HCT116 (cell line): ENCODE measurements at places on chromosomes 6 and 20. TPM values are rescaled to one million over a fixed set of nuclear protein-coding genes. Genes with fewer than 3 reads are reported as not detected.
A peak's percentile ranks its signal among the peaks of the same experiment; 100 is the strongest.

DNA sequence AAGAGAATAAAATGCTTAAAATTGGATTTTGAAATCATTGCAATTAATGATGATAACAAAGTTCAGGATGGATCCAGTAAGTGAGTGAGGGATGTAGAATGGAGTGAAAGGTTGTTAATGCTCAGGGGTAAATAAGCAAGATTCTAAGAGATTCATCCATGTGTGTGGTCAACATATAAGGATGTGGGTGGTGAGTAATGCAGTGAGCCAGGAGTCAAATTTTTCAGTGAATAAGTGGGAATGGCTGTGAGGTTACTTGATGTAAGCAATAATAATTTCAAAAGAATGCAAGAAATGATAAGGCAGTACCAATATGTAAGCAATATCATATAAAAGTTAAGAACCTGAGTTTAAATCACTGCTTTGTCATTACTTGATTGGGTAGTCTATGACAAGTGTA is 207.5 kb upstream of the ADGRB3 start:
- H3K4me3 ChIP-seq, result no peak overlapping the region
- no peaks in the 10 kb centered on the region for H3K36me3 ChIP-seq
- no peak overlapping the region for H3K27ac ChIP-seq
- H3K4me1 ChIP-seq, result no peaks in the 10 kb centered on the region
- no peak for DNase-seq
- no peaks in the 10 kb centered on the region for H3K27me3 ChIP-seq

- H3K27ac ChIP-seq, result no peak overlapping the region
- no peaks in the 10 kb centered on the region for H3K4me1 ChIP-seq
Measured at GRCh38 chr20:19850198-19850533, 92.1 kb downstream of the RIN2 start.

DNA sequence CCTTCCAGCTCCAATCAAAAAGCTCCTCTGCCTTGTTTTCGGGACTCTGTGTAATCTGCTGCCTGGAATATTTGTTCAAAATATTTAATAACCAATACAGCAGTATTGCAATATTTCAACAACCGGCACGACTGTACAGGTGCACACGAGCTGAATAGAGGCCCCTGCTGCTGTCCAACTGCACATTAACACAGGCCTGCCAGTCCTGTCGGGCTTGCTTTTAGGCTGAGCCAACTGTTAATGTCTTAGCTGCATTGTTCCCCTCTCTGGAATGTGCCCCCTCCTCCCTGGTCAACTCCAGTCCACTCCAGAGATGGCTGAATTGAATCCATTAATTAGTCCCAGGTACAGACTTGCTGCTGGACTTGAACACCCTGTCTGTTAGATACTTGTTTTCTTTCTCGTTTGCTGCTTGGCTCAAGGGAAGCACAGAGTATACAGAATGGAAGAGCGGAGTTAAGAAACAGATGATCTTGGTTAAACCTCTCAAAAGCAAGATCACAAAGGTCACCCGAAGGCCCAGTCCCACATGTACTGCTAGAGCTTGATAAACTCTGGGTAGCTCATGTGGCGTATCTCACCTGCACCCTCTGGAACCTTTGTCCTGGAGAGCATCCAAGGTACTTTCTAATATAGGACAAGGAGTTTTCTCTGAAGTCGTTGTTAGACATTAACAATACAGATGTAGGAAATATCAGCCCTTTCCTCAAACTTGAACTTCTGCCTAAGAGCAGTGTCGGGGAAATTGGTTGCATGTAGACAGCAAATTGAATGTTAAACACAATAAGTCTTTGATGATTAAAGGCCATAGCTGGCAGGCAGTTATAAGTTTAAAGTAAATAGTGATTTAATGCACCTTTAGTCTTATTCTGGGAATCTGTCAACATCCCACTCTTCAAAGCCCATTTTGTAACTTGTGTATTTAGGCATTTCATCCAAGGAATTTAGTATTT is 31.9 kb downstream of the SHLD1 start:
- H3K4me3 ChIP-seq, result no peak overlapping the region
- no peaks in the 10 kb centered on the region for H3K36me3 ChIP-seq
- no peaks in the 10 kb centered on the region for H3K27me3 ChIP-seq
- H3K4me1 ChIP-seq, result peaks cover 12% of the 10 kb centered on the region

DNA sequence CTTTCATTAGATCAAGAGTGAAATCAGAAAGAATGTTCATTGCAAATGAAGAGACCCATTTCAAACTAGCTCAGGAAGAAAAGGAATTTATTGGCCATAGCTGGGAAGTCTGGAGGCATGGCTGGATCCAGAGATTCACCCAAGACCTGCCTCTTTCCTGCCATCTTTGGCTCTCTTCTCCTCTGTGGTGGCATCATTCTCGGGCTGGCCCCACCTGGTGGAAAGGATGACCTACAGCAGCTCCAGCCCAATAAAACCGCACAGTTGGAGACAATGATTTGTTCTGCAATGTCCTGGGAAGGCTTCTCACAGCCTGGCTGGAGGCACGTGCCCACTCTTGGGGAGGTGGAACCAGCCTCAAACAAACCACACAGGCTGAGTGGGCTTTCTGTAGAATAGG is 18.1 kb upstream of the FERMT1 start:
- no peak overlapping the region for H3K27ac ChIP-seq
- DNase-seq, result no peak
- H3K4me3 ChIP-seq, result no peak overlapping the region
- H3K27me3 ChIP-seq, result peaks cover 9% of the 10 kb centered on the region; the same call in 1 of the 2 replicates

- H3K27me3 ChIP-seq, result no peaks in the 10 kb centered on the region
- DNase-seq, result no peak
- no peak overlapping the region for H3K27ac ChIP-seq
- peaks cover 5% of the 10 kb centered on the region; the same call in 1 of the 2 replicates for H3K4me1 ChIP-seq
- no peaks in the 10 kb centered on the region for H3K36me3 ChIP-seq
Measured at GRCh38 chr20:49889935-49890333, 25.4 kb downstream of the SPATA2 start.

GRCh38 chr6:167005350-167006159 is 6.4 kb downstream of the CEP43 start:
- no peak overlapping the region for H3K27ac ChIP-seq
- peaks cover 24% of the 10 kb centered on the region; the same call in 1 of the 2 replicates for H3K36me3 ChIP-seq
- peaks cover 4% of the 10 kb centered on the region for H3K4me1 ChIP-seq
- no peak for DNase-seq
- H3K4me3 ChIP-seq, result no peak overlapping the region

GRCh38 chr6:135535989-135536414 is 38.5 kb upstream of the AHI1 start:
- no peak overlapping the region for H3K4me3 ChIP-seq
- peak; percentile 31 for DNase-seq
- H3K36me3 ChIP-seq, result no peaks in the 10 kb centered on the region
- H3K27ac ChIP-seq, result no peak overlapping the region

GRCh38 chr6:137928286-137928685 is 61.2 kb downstream of the TNFAIP3 start:
- DNase-seq, result no peak
- no peak overlapping the region for H3K27ac ChIP-seq
- peaks cover 28% of the 10 kb centered on the region for H3K4me1 ChIP-seq
- H3K4me3 ChIP-seq, result no peak overlapping the region
- H3K36me3 ChIP-seq, result no peaks in the 10 kb centered on the region

- DNase-seq, result no peak
- no peak overlapping the region for H3K27ac ChIP-seq
- no peaks in the 10 kb centered on the region for H3K4me1 ChIP-seq
- no peaks in the 10 kb centered on the region for H3K27me3 ChIP-seq
- H3K36me3 ChIP-seq, result no peaks in the 10 kb centered on the region
- no peak overlapping the region for H3K4me3 ChIP-seq
Measured at GRCh38 chr6:163813979-163814493, 399.5 kb downstream of the QKI start.

DNA sequence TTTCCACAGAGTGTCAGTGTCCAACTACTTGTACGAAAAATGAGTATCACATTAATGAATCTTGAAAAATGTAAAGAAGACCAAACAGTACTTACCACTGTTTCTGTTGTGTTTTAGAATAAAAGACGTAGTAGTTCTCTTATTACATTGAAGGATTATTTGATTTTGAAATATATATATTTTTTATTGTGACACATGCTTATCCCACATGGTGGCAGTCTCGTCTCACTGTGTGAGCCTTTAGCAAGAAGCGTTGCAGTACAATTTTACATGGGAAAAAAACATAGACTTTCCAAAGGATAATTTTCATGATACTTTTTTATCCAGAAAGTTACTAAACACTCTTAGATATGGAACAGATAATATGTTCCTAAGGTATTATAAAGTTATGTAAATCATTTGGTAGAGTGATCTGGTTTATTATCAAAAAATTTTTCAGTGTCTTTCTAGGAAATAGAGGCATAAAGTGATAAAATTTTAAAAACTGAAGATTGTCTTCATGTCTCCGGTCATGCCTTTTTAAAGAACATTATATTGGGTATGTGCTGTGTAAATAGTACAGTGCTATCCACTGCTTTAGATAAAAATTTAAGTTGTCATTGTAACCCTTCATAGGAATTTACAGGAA is 117.5 kb upstream of the SAMD5 start:
- H3K36me3 ChIP-seq, result no peaks in the 10 kb centered on the region
- H3K4me3 ChIP-seq, result no peak overlapping the region
- no peak overlapping the region for H3K27ac ChIP-seq

GRCh38 chr6:156395276-156395675 is 381.9 kb upstream of the ARID1B start:
- H3K4me1 ChIP-seq, result no peaks in the 10 kb centered on the region
- no peaks in the 10 kb centered on the region for H3K36me3 ChIP-seq
- no peak for DNase-seq
- 0 out of 2 replicates have a peak, but pooled peaks cover 3% of the 10 kb centered on the region for H3K27me3 ChIP-seq
- H3K27ac ChIP-seq, result no peak overlapping the region

GRCh38 chr6:166862287-166862977 is 93.9 kb downstream of the RNASET2 start:
- no peak overlapping the region for H3K27ac ChIP-seq
- H3K4me1 ChIP-seq, result no peaks in the 10 kb centered on the region
- DNase-seq, result no peak
- no peaks in the 10 kb centered on the region for H3K36me3 ChIP-seq
- H3K4me3 ChIP-seq, result no peak overlapping the region

DNA sequence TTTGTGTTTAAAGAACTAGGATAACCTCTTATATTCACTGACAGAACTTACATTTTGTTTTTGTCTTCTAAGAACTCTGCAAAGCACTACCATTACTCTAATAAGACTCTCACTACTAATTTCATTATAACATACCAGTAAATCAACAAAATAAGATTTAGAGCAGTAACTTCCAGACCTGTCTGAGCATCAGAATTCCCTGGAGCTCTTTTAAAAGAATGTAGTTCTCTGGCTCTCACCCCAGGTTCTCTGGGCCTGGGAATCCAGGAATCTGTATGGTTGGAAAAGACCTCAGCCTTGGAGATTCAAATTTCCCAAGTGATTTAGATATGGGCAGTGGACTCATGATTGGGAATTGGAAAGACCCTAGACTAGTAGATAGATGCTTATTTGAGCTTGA is 89.4 kb downstream of the JAG1 start:
- DNase-seq, result no peak
- no peak overlapping the region for H3K27ac ChIP-seq
- no peaks in the 10 kb centered on the region for H3K36me3 ChIP-seq
- no peaks in the 10 kb centered on the region for H3K27me3 ChIP-seq
- H3K4me1 ChIP-seq, result peaks cover 24% of the 10 kb centered on the region

- H3K27me3 ChIP-seq, result no peaks in the 10 kb centered on the region
- H3K36me3 ChIP-seq, result no peaks in the 10 kb centered on the region
- no peak overlapping the region for H3K4me3 ChIP-seq
- DNase-seq, result no peak
- no peak overlapping the region for H3K27ac ChIP-seq
Measured at GRCh38 chr6:139064981-139065665, 36.6 kb downstream of the ABRACL start.

- H3K27ac ChIP-seq, result no peak within 1 kb of the TSS
- H3K27me3 ChIP-seq, result no peaks in the 10 kb centered on the region
- peak within 1 kb of the TSS; percentile 32 for H3K4me3 ChIP-seq
- H3K36me3 ChIP-seq, result no peaks in the 10 kb centered on the region
Measured at GRCh38 chr6:32439602-32440214, at the start of gene HLA-DRA. Gene HLA-DRA, plus strand, starts transcription at chr6:32439887. Its CDS starts 64 bp downstream, at chr6:32439951.

DNA sequence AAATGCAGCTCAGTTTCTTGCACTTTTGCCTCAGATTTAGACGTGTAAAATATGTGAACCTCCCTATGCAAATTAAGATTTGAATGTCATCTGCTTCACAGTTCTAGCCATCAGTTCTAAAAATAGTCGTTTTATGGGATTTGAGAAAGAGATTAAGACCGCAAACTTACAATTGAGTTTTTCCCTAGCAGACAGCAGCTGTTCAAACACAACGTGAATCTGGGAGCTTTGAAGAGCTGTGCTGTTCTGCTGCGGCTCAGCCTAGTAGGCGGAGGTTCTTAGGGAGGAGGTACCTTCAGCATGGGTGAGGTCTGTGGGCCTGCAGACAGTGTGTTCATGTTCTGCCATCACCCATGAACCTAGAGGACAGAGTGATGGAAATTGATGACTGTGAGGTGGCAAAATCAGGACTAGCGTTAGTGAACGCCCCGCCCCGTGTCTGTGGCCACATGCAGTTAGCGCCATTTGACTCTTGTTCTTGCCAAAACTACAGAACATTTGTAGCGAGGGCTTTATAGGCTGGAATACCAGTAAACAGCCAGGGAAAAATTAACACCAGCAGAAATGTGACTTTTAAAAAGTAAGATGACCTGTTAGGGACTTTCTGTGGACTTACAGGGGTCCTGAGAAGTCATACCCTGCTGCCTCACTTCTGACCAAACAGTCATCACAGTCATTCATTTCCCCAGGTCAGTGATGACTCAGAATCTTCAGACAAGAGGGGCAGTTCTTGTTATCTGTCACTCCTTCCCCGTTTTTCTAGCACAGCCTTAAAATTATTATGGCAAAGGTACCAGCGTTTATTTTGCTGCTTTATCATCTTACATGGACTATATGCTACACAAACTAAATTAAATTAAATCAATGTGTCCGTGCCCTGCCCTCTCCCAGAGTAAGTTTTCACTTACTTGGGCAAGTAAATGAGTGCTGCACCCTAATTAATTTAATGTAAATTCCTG is 84.3 kb upstream of the TMEM181 start:
- H3K4me1 ChIP-seq, result peaks cover 17% of the 10 kb centered on the region
- H3K36me3 ChIP-seq, result no peaks in the 10 kb centered on the region
- H3K27me3 ChIP-seq, result no peaks in the 10 kb centered on the region
- H3K4me3 ChIP-seq, result no peak overlapping the region

- H3K4me1 ChIP-seq, result no peaks in the 10 kb centered on the region
- DNase-seq, result no peak
- no peak overlapping the region for H3K27ac ChIP-seq
Measured at GRCh38 chr6:113290684-113291083, 566.5 kb upstream of the MARCKS start.

- H3K4me1 ChIP-seq, result peaks cover 12% of the 10 kb centered on the region
- DNase-seq, result no peak
- peaks cover 5% of the 10 kb centered on the region; the same call in 1 of the 2 replicates for H3K27me3 ChIP-seq
- no peak overlapping the region for H3K27ac ChIP-seq
- no peaks in the 10 kb centered on the region for H3K36me3 ChIP-seq
- H3K4me3 ChIP-seq, result no peak overlapping the region
Measured at GRCh38 chr20:3674995-3675900, 6.6 kb downstream of the ADAM33 start.

The MROH8 gene
- 0.79 TPM for total RNA-seq

The RREB1 gene
- total RNA-seq, result 47.9 TPM

The LAMA4 gene
- total RNA-seq, result 2.2 TPM

The SLC13A3 gene
- total RNA-seq, result not detected

The KIF6 gene
- total RNA-seq, result not detected

The PHACTR1 gene
- total RNA-seq, result 0.17 TPM

The CRISP2 gene
- not detected for total RNA-seq

The WRNIP1 gene
- total RNA-seq, result 78.8 TPM

The TMC2 gene
- total RNA-seq, result not detected
